ENCODE measurements at places on chromosomes 6 and 20.
A peak's percentile ranks its signal among the peaks of the same experiment; 100 is the strongest.

GRCh38 chr20:63401384-63402110, 40.4 kb upstream of the CHRNA4 start:
- H3K4me3 ChIP-seq: no peak overlapping the region
- H3K27me3 ChIP-seq: no peaks in the 10 kb centered on the region
- no peaks in the 10 kb centered on the region for H3K36me3 ChIP-seq
- DNase-seq: no peak
- no peak overlapping the region for H3K27ac ChIP-seq
- no peaks in the 10 kb centered on the region for H3K4me1 ChIP-seq

DNA sequence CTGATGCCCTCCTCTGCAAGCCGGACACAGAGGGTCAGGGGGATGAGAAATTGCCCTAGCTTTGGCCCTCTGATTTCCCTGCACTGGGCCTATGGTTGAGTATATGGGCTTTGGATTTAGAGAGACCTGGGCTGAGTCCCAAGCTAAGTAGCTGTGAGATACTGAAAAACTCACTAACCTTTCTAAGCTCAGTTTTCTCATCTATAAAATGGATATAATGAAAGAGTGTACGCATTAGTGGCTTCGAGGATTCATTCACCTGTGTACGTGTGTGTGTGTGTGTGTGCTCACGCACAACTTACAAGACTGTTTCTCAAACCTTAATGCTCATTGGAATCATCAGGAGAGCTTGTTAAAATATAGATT, 12.7 kb upstream of the RBPJL start:
- H3K36me3 ChIP-seq: no peaks in the 10 kb centered on the region
- peak overlapping the region; percentile 72 for H3K27ac ChIP-seq
- H3K4me1 ChIP-seq: peaks cover 16% of the 10 kb centered on the region
- no peak for DNase-seq

- no peaks in the 10 kb centered on the region for H3K27me3 ChIP-seq
- no peaks in the 10 kb centered on the region for H3K4me1 ChIP-seq
- no peak overlapping the region for H3K27ac ChIP-seq
Measured at GRCh38 chr6:166026586-166027126, 141.0 kb downstream of the TBXT start.

- no peak overlapping the region for H3K4me3 ChIP-seq
- no peaks in the 10 kb centered on the region for H3K27me3 ChIP-seq
- H3K4me1 ChIP-seq: no peaks in the 10 kb centered on the region
Measured at GRCh38 chr20:1033751-1034414, 31.8 kb upstream of the RSPO4 start.

DNA sequence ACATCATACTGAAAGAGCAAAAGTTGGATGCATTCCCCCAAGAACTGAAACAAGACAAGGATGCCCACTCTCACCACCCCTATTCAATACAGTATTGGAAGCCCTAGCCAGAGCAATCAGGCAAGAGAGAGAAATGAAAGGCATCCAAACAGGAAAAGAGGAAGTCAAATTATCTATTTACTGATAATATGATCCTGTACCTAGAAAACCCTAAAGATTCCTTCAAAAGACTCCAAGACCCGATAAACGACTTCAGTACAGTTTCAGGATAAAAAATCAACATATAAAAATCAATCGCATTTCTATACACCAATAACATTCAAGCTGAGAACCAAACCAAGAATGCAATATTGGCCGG, 14.5 kb downstream of the CDK19 start:
- no peaks in the 10 kb centered on the region for H3K4me1 ChIP-seq
- H3K36me3 ChIP-seq: no peaks in the 10 kb centered on the region
- DNase-seq: no peak
- H3K4me3 ChIP-seq: no peak overlapping the region

GRCh38 chr20:51014797-51015722, 7.8 kb downstream of the KCNG1 start:
- no peaks in the 10 kb centered on the region for H3K27me3 ChIP-seq
- H3K4me1 ChIP-seq: no peaks in the 10 kb centered on the region
- DNase-seq: peak; percentile 29
- no peak overlapping the region for H3K4me3 ChIP-seq

- H3K4me3 ChIP-seq: no peak overlapping the region
- no peak for DNase-seq
- no peaks in the 10 kb centered on the region for H3K36me3 ChIP-seq
- no peaks in the 10 kb centered on the region for H3K4me1 ChIP-seq
- H3K27me3 ChIP-seq: no peaks in the 10 kb centered on the region
- no peak overlapping the region for H3K27ac ChIP-seq
Measured at GRCh38 chr6:160391419-160392116, 43.4 kb downstream of the SLC22A3 start.

- H3K4me3 ChIP-seq: no peak overlapping the region
- DNase-seq: no peak
- H3K36me3 ChIP-seq: no peaks in the 10 kb centered on the region
- no peaks in the 10 kb centered on the region for H3K4me1 ChIP-seq
Measured at GRCh38 chr6:109493865-109494264, 10.8 kb upstream of the ZBTB24 start.

GRCh38 chr20:49583669-49584417, 15.9 kb upstream of the PTGIS start:
- no peak overlapping the region for H3K4me3 ChIP-seq
- DNase-seq: no peak
- H3K4me1 ChIP-seq: peaks cover 8% of the 10 kb centered on the region
- H3K36me3 ChIP-seq: no peaks in the 10 kb centered on the region
- no peaks in the 10 kb centered on the region for H3K27me3 ChIP-seq

- no peaks in the 10 kb centered on the region for H3K36me3 ChIP-seq
- H3K27ac ChIP-seq: no peak overlapping the region
- no peak overlapping the region for H3K4me3 ChIP-seq
- DNase-seq: no peak
- H3K27me3 ChIP-seq: no peaks in the 10 kb centered on the region
- H3K4me1 ChIP-seq: peaks cover 16% of the 10 kb centered on the region
Measured at GRCh38 chr20:17822039-17822438, 122.3 kb downstream of the BANF2 start.

- H3K36me3 ChIP-seq: no peaks in the 10 kb centered on the region
- DNase-seq: no peak
- H3K27me3 ChIP-seq: no peaks in the 10 kb centered on the region
Measured at GRCh38 chr6:2274981-2275891, 29.8 kb upstream of the GMDS start.

DNA sequence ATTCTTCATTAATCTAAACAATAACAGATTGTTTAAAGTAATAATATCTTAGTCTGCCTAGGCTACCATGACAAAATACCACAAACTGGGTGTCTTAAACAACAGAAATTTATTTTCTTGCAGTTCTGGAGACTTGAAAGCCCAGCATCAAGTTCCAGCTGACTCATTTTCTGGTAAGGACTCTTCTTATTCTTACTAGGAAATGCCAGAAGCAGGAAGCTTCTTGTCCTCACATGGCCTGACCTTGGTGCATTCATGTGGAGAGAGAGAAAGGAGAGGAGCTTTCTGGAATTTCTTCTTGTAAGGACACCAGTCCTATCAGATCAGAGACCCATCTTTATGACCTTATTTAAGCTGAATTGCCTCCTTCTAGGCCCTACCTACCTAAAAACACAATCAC, 110.5 kb downstream of the ANKRD60 start:
- no peaks in the 10 kb centered on the region for H3K36me3 ChIP-seq
- H3K4me1 ChIP-seq: no peaks in the 10 kb centered on the region
- no peak for DNase-seq
- H3K4me3 ChIP-seq: no peak overlapping the region

GRCh38 chr6:37691904-37692806, 5.5 kb downstream of the MDGA1 start:
- H3K4me3 ChIP-seq: no peak overlapping the region
- no peak overlapping the region for H3K27ac ChIP-seq
- DNase-seq: peak; percentile 94
- H3K27me3 ChIP-seq: peaks cover 21% of the 10 kb centered on the region

- H3K36me3 ChIP-seq: no peaks in the 10 kb centered on the region
- H3K4me1 ChIP-seq: no peaks in the 10 kb centered on the region
- H3K27me3 ChIP-seq: no peaks in the 10 kb centered on the region
- no peak overlapping the region for H3K4me3 ChIP-seq
- no peak for DNase-seq
- no peak overlapping the region for H3K27ac ChIP-seq
Measured at GRCh38 chr6:5466281-5467136, 205.2 kb downstream of the FARS2 start.

DNA sequence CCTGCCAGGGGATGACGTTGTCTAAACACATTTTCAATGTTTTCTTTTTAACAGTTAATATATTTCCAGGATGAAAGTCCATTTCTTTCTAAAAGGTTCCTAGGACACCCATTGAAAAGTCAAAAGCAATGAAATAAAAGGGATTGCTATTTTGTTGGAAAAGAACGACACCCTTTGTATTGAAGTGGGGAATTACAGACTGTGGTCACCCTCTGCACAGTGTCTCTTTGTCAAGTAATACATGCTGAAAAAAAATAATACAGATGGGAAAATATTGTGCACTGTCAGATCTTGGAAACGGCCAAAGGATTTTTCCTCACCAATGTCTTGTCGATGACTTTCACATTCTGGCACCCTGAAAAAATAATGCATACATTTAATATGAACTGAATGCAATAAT, 56.9 kb downstream of the HAO1 start:
- H3K27ac ChIP-seq: no peak overlapping the region
- H3K27me3 ChIP-seq: no peaks in the 10 kb centered on the region
- DNase-seq: no peak
- no peak overlapping the region for H3K4me3 ChIP-seq

- H3K27me3 ChIP-seq: no peaks in the 10 kb centered on the region
- DNase-seq: no peak
- no peaks in the 10 kb centered on the region for H3K4me1 ChIP-seq
- no peak overlapping the region for H3K4me3 ChIP-seq
Measured at GRCh38 chr6:153539602-153540001, 408.5 kb upstream of the RGS17 start.

GRCh38 chr20:49245921-49246740, 26.9 kb downstream of the DDX27 start:
- peaks cover 90% of the 10 kb centered on the region for H3K36me3 ChIP-seq
- H3K27ac ChIP-seq: no peak overlapping the region
- no peak overlapping the region for H3K4me3 ChIP-seq
- H3K4me1 ChIP-seq: peaks cover 20% of the 10 kb centered on the region
- no peak for DNase-seq
- no peaks in the 10 kb centered on the region for H3K27me3 ChIP-seq

GRCh38 chr6:147950623-147950987, 392.0 kb upstream of the SASH1 start:
- H3K36me3 ChIP-seq: no peaks in the 10 kb centered on the region
- no peaks in the 10 kb centered on the region for H3K27me3 ChIP-seq
- H3K4me1 ChIP-seq: peaks cover 10% of the 10 kb centered on the region
- peak overlapping the region; percentile 77 for H3K27ac ChIP-seq

GRCh38 chr6:133553652-133554051, 312.5 kb downstream of the EYA4 start:
- no peaks in the 10 kb centered on the region for H3K27me3 ChIP-seq
- no peak overlapping the region for H3K4me3 ChIP-seq
- no peak overlapping the region for H3K27ac ChIP-seq
- no peaks in the 10 kb centered on the region for H3K36me3 ChIP-seq
- H3K4me1 ChIP-seq: peaks cover 7% of the 10 kb centered on the region

DNA sequence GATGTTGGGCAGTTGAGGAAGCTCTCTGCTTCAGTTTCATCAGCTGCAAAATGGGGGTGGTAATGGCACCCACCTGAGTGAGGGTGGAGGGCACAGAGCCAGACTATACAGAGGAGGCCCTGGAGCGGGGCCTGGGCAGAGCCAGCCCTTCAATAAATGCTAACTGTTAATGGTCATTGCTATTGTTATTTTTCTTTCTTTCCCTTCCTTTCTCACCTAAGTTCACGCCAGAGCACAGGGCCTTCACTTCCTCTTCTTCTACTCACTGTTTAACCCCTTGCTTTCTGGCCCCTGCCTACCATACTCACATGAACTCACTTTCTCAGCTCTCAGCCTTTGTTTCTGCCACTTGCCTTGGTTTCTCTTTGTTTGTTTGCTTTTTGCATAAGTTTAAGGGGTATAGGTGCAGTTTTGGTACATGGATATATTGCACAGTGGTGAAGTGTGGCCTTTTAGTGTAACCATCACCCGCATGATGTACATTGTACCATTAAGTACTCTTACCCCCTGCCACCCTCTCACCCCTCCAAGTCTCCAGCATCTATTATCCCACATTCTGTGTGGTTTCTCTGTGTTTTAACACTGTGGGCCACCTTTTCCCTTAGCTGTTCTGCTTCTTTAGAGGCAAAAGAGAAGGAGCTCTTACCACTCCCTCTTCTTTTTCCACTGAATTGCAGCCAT, 7.5 kb upstream of the RREB1 start:
- no peaks in the 10 kb centered on the region for H3K4me1 ChIP-seq
- no peaks in the 10 kb centered on the region for H3K27me3 ChIP-seq
- H3K4me3 ChIP-seq: no peak overlapping the region
- DNase-seq: no peak
- no peak overlapping the region for H3K27ac ChIP-seq
- no peaks in the 10 kb centered on the region for H3K36me3 ChIP-seq

DNA sequence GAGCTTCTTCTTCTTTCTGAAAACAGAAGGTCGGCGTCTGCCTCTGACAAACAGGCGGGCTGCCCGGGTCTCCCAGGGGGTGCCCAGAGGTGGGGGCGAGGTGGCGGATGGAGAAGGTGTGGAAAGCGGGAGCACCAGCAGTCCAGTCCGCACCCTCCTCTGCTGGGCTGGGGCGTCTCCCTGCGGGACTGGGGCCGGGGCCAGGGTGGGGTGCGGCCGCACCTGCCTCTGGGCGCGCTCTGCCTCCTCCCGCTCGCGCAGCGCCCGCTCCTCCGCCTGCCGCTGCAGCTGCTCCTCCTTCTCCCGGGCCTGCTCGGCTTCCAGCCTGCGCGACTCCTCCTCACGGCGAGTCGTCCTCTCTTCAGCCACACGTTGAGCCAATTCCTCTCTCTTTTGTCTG, 71.1 kb upstream of the BCLAF1 start:
- H3K4me3 ChIP-seq: no peak overlapping the region
- no peaks in the 10 kb centered on the region for H3K4me1 ChIP-seq
- peak; percentile 75 for DNase-seq
- H3K27ac ChIP-seq: no peak overlapping the region

- no peaks in the 10 kb centered on the region for H3K27me3 ChIP-seq
- peaks cover 15% of the 10 kb centered on the region for H3K4me1 ChIP-seq
- H3K4me3 ChIP-seq: no peak overlapping the region
Measured at GRCh38 chr20:50408526-50409364, 101.4 kb upstream of the PTPN1 start.

Measured in upper lobe of left lung (tissue), 6 donors.